ENCODE measurements at places on chromosomes 6 and 20. TPM values are rescaled to one million over a fixed set of nuclear protein-coding genes. Genes with fewer than 3 reads are reported as not detected.

Gene MLN
- polyA plus RNA-seq = not detected

Gene BACH2
- 6.0 TPM for polyA plus RNA-seq

Gene C4B
- polyA plus RNA-seq = 67.2 TPM

Gene PIGU
- polyA plus RNA-seq = 21.9 TPM

Gene PTCRA
- not detected for polyA plus RNA-seq

DNA sequence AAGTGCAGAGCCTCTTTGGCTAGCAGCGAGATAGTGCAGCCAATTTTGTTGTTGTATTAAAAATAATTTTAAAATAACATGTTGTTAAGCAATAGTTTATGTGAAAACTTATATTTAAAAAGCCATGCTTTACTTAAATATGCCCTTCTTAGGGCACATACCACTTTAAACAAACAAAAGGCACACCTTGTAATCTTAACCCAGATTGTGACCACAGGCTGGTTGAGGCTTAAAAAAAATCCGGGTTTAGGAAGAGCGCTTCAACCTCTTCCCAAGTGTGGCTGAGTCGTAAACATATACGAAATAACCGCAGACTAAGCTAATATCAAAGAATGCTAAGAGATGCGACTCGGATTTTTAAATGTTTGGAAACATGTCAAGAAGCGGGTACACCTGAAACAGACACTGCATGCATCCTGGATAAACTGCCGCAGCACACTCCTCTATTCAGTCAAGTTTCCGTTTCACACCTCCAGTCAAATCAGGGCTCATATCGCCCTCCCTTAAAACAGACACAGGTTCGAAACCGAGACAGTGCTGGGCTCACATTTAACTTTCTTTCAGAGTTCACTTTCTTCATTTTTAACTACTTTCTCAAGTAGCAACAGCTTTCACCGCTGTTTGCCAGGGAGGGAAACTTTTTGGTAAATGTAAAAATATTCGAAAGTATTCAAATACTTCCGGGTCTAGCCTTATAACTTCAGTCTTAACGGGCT lies 1.5 kb downstream of the DEK start:
- DNase-seq = no peak

- DNase-seq = no peak
Observed at GRCh38 chr6:39471954-39472659, 149.6 kb upstream of the KCNK16 start.

- DNase-seq = no peak
Observed at GRCh38 chr20:10771435-10772140, 97.8 kb upstream of the JAG1 start.

- no peak for DNase-seq
Observed at GRCh38 chr6:163923658-163924411, 509.3 kb downstream of the QKI start.

DNA sequence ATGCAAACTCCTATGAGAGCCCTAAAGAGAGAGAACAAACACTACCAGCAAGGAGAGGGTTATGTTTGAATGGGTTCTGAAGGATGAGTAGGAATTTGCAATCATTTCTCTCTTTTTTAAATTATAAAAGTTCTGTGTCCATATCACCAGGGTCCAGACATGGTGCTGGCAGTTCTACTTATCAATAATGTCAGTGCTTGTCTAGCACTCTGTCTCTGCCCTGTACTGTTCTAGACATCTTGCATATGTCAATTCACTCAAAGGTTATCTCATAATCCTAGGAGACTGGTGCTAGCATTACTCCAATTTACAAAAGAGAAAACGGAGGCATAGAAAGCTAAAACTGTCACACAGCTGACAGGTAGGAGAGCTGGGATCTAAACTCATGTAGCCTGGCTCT lies 101.3 kb downstream of the VEGFA start:
- DNase-seq = no peak
